Karpas-422 (cell line): ENCODE measurements at places on chromosomes 6 and 20. TPM values are rescaled to one million over a fixed set of nuclear protein-coding genes. Genes with fewer than 3 reads are reported as not detected.

DNA sequence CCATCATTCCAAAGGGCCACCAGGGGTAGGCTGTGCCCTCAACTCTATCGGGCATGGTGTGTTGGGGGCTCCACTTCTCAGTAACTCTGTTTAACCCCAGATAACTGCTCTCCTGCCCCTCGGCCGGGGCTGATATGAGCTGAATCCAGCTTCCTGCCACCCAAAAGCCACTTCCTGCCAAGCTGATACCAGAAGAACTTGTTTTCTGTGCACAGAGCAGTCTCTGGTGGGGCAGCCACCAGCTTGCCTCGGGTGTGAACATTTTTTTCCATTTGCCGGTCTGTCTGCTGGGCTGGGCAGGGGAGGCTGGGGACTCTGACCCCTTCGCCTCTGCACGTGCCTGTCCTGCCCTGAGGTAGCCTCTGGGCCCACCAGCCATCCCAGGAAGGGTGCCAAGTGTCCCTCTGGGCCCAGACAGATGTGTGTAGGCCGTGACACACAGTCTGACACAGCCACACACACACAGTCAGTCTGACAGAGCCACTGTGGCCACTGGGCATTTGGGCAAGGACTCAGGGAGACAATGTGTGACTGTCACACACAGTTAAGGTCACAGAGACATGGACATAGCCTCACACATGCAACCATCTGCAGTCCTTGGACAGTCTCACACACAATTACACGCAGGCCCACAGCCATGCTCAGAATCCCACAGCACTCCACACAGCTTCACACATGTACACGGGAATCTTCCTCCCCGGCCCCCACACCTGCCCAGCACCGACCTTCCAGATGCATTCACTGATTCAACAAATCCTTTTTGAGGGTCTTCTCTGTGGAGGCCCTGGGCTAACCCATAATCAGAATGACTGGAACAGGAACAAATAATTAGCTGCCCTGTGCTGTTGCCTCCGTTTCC lies 45.1 kb downstream of the NOL4L start:
- no peak overlapping the region for H3K4me3 ChIP-seq
- DNase-seq, result no peak
- H3K27me3 ChIP-seq, result peaks cover 2% of the 10 kb centered on the region; the same call in 1 of the 2 replicates
- no peaks in the 10 kb centered on the region for H3K36me3 ChIP-seq
- H3K27ac ChIP-seq, result no peak overlapping the region

GRCh38 chr20:63828545-63828944 lies 2.5 kb downstream of the ZBTB46 start:
- H3K4me3 ChIP-seq, result no peak overlapping the region
- no peaks in the 10 kb centered on the region for H3K27me3 ChIP-seq
- no peaks in the 10 kb centered on the region for H3K4me1 ChIP-seq
- no peak overlapping the region for H3K27ac ChIP-seq
- no peaks in the 10 kb centered on the region for H3K36me3 ChIP-seq

RIPOR2 gene
- total RNA-seq, result 72.1 and 73.8 TPM in 2 replicates

GRM1 gene
- 0.40 and 1.2 TPM in 2 replicates for total RNA-seq

SIM1 gene
- total RNA-seq, result not detected in 2 replicates

SAMD5 gene
- total RNA-seq, result not detected in 2 replicates
